ENCODE measurements at places on chromosomes 13 and 19. TPM values are rescaled to one million over a fixed set of nuclear protein-coding genes. Genes with fewer than 3 reads are reported as not detected.

Gene ACER1
- total RNA-seq, result not detected

Gene GARIN5B
- not detected for total RNA-seq

Gene ZNF614
- 9.4 TPM for total RNA-seq

GRCh38 chr13:21833921-21834320 is 163.0 kb downstream of the FGF9 start:
- no peak for DNase-seq

DNA sequence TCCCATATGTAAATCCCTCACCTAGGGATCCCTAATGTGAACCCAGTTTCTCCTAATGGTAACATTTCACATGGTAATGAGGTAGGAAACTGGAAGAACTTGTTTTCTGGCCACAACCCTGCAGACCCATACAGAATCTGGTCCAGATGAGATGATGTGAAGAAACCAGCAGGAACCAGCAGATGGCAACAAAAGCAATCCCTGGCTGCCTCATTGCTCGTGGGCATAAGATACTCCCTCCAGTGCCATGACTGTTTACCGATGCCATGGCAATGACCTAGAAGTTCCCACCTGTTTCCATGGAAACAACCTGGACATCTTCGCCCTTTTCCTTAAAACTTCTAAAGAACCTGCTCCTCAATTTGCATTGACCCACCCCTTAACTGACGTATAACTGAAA is 1.4 kb upstream of the CD209 start:
- peak; percentile 35 for DNase-seq

DNA sequence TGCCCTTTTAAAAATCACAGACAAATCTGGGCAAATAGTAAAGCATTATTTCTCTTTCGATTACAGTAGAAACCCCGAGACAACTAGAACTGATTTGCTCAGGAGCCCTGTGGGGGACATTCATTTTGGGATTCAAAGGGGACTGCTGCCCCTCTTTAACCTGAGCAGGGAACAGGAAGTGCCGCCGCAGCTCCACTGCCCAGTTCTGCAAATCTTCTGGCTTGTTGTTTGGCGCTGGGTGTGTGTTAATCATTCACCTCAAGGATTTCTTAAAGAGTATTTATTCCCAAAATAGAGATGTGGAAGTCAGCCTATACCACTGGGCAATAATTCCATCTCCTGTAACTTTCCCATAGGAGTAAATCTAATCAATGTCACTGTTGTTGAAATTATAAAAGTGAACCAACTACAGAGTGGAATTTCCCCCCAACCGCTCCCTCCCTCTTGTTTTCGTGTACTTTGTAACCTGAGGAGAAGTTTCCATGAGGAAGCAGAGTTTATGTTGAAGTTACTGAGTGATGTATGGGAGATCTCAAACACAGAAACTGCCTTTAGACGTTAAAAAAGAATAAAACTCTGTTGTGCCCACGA is 515.8 kb downstream of the KLF12 start:
- no peak for DNase-seq

DNA sequence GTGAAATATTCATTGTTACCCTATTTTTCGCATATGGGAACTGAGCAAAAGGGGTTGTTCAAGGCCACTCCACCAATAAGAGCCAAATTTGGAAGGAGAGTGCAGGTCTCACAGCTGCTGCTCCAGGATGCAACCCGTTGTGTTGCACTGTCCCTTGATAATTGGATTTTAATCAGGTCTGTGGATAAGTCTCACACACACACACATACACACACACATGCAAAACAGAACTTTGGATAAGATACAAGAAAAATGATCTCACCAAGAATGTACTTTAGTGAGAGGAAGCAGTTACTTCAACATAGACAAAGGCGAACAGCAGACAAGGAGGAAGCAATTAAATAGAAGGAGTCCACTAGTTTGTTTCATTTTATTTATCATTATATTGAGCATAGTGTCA is 127.3 kb upstream of the EDNRB start:
- DNase-seq, result peak; percentile 67

Gene CEACAM18
- not detected for total RNA-seq

GRCh38 chr19:17889609-17890214 is 18.0 kb downstream of the SLC5A5 start:
- peak; percentile 62 for DNase-seq

- DNase-seq, result no peak
Measured at GRCh38 chr13:51935326-51936171, 73.8 kb downstream of the CCDC70 start.

- no peak for DNase-seq
Measured at GRCh38 chr13:94706101-94706842, 6.1 kb downstream of the SOX21 start.

GRCh38 chr19:40232479-40232878 is 6.0 kb upstream of the CCNP start:
- no peak for DNase-seq

- no peak for DNase-seq
Measured at GRCh38 chr13:58992478-58993042, 1171.2 kb downstream of the DIAPH3 start.

Gene BRCA2
- 5.1 TPM for total RNA-seq

DNA sequence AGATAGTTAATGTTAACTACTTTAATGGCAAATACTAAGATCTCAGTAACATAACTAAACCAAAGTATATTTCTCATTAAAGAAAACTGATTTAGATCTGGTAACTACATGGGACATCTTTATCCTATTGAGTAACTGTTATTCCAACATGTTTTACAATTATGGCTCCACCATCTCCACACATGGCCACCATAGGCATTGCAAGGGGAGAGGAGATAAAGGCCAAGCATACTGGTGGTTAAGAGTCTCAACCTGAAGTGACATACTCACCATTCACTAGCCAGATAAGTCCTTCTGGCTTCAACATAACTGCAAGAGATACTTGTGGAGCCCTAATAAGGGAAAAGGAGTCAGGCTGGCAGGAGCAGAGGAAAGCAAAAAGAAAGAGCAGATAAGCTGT is 1586.4 kb upstream of the SPRY2 start:
- DNase-seq, result no peak

- DNase-seq, result peak; percentile 45
Measured at GRCh38 chr13:77300176-77301037, 26.5 kb downstream of the MYCBP2 start.

Gene VSTM1
- not detected for total RNA-seq

GRCh38 chr13:54184576-54184975 is 1156.0 kb downstream of the OLFM4 start:
- DNase-seq, result no peak

- DNase-seq, result peak; percentile 69
Measured at GRCh38 chr13:78137404-78138142, 218.9 kb upstream of the EDNRB start.

Gene COMMD6
- total RNA-seq, result 45.7 TPM

DNA sequence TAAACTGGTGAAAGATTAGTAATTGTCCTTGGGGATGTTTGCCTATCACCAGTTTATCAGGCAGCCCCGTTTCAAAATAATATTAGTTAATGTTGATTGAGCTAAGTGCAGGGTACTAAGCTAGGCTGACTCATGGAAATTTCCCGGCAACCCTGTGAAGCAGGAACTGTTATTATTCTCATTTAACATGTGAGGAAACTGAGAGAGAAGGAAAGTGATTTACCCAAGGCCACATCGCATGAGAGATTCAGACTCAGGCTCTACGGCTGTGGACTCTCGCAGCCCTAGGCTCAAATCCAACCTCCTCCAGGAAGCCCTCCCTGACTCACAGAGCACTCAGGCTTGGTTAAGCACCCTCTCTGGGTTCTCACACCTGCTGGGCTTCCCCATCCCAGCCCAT is 19.7 kb downstream of the CLPTM1 start:
- no peak for DNase-seq

GRCh38 chr13:81207636-81208035 is 866.7 kb upstream of the SPRY2 start:
- no peak for DNase-seq

DNA sequence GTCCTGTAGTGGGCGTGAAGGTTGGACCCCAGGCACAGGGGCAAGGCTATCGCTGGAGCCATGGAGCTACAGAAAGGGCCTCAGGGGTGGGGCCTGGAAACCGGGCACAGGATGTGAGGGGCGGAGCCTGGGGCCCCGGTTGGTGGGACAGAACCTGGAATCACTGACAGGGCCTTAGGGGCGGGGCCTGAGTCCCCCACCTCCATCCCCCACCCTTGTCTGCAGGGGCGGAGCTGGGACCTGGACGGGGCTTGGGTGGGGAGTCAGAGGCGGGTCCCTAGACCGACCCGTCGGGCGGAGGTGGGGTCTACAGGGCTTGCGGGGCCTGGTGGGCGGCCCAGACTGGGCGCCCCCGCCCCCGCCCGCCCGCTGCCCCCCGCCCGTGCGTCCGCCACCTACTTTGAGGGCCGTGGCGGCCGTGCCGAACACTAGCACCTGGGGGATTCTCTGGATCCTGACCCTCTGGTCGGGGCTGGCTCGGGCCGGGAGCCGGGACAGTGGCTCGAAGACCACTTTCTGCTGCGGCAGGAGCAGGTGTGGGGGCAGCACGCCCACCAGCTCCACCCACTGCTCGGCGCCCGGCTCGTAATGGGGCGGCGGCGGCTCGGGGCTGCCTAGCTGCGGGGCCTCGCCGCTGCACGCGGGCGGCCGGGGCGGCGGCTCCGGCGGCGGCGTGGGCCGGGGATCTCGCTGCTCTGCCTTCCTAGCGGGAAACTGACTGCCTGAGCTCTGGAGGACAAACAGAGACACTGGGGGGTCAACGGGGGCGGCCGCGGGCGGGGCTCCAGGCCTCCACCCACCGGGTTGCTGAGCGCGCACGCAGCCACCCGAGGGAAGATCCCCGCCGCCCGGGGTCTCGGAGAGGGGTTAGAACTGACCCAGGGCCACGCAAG is 26.3 kb downstream of the DCAF15 start:
- peak; percentile 72 for DNase-seq

- no peak for DNase-seq
Measured at GRCh38 chr19:4390567-4391305, 9.6 kb downstream of the SH3GL1 start.

GRCh38 chr19:57248646-57249045 is 8.2 kb downstream of the ZNF805 start:
- no peak for DNase-seq

- no peak for DNase-seq
Measured at GRCh38 chr13:25371875-25372283, at the start of gene ATP8A2. Gene ATP8A2, plus strand, starts transcription at chr13:25371974. Its CDS starts 239 bp downstream, at chr13:25372213.

- DNase-seq, result no peak
Measured at GRCh38 chr13:77919921-77920294, 1.3 kb upstream of the EDNRB start.

DNA sequence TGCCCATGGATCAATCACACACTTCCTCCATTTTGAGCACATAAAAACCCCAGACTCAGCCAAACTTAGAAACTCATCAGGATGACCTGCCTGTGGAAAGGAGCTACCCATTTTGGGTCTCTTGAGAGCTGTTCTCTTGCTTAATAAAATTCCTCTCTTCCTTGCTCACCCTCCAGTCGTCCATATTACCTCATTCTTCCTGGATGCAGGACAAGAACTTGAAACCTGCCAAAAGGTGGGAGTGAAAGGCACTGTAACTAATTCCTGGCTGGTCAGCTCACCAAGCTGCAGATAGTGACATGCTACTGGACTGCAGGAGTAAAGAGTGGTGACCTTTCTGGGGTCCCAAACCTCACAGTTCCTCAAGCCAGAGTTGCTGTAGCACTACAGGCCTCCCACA is 20.2 kb downstream of the LIG4 start:
- no peak for DNase-seq

- peak; percentile 85 for DNase-seq
Measured at GRCh38 chr19:13164343-13165161, 14.3 kb downstream of the IER2 start.

Gene CRLF1
- 0.13 TPM for total RNA-seq

DNA sequence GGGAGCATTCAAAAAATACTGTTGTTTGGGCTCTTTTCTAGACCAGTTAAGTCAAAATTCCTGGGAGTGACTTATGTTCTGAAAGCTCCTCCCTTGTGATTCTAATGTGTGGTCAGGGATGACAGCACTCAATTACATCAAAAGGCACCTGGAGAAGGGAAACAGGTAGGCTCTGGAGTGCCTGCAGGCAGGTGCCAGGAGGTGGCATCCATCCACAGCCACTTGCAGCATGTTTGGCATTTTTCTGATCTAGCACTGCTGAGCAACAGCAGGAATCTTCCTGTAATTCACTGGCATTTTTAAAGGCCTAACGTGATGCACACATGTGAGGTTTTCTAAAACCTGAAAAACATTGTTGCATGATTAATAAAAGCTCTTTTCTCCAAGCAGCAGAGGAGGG is 94.6 kb downstream of the CCNA1 start:
- no peak for DNase-seq

DNA sequence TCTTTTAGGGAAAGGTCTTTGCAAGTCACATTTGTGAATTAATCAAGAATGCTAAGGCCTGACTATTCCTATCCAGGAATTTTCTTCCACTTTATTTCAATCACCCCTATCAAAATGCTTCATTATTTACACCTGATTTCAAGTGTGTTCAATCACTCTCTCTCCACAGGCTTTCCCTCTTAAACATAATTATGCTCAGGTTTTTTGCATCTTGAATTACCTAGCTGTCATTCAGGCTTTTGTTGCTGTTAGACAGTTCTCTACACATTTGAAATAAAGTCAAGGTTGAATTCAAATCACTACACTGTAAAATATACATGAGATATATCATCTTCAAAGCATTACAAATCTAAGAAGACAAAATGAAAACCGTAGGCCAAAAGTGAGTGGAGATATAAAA is 941.3 kb upstream of the SLITRK1 start:
- no peak for DNase-seq

- DNase-seq, result no peak
Measured at GRCh38 chr19:875265-875879, 15.9 kb downstream of the CFD start.

DNA sequence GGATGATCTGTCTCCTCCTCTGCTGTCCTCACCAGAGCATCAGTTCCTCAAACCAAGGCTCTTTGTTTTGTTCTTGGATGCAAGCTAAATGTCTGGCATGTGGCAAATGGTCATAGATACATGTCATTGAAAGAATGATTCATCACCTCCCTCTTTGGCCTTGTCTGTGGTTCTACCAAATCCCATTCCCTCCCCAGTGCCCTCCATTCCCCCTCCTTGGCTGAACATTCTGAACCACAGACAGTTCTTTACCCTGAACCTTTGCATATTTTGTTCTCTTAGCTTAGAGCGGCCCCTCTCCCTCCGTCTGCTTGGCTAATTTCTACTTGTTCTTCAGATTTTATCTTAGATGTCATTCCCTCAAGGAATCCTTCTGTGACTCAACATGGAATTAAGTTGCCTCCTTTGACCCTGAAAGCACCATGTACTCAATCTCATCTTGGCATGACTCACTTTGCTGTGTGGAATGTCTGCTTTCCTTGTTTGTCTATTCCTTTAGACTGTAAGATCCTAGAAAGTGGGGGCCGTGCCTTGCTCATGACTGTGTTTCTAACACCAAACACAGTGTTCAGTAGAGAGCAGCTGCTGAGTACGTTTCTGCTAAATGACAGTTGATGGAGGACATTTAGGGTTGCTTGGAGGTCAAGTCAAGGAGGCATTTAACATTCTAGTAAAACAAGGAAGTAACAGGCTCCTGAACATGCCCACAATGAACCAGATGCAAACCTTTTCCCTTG is 8.1 kb downstream of the ALOX5AP start:
- DNase-seq, result no peak
